Caudate nucleus (tissue), 63 donors: ENCODE measurements at places on chromosomes 2 and 18.

- no peak for DNase-seq
These were observed 87.8 kb upstream of the SNTG2 start for GRCh38 chr2:862731-863466.

DNA sequence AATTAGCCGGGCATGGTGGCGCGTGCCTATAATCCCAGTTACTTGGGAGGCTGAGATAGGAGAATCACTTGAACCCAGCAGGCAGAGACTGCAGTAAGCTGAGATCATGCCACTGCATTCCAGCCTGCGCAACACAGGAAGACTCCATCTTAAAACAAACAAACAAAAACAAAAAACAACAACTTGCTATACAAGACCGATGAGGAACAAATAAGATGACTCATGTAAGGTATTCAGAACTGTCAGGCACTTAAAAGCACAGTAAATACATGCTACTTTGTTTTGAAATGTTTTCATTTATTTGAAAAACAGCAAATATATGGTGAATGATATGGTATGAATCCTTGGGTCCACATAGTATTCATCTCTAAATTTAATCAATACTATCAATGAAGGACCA lies 66.7 kb downstream of the TRIP12 start:
- DNase-seq: no peak

DNA sequence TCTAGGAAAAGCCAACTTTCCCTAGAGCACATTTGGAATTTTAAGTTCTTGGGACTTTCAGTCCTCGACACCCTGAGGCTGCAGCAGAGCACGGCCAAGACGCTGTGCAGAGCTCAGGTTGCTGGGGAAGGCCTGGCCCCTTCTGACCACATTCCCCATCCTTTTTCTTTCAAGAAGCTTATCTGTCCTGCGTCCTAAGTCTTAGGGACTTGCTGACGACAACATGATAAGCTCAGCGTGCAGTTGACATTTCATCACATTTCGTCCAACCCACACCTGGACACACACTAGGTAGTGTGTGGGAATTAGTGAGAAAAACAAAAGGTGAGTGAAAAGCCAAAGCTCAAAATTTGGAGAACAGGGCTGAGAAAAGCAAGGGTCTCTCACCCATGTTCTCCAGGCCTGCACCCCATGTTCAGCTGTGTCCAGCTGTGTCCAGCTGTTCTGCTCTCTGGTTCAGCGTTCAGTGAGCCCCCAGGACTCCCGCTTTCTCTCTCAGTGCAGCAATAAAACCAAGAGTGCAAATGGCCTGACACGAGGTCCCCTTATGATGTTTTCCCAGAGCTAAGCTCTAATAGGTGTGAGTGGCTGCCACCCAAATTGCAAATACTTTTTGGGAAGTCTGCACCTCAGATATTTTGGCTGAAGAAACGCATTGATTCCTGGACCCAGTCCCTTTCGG lies 101.9 kb downstream of the RGPD3 start:
- no peak for DNase-seq

- no peak for DNase-seq
These were observed 97.9 kb upstream of the KLHL29 start for GRCh38 chr2:23286758-23287704.

DNA sequence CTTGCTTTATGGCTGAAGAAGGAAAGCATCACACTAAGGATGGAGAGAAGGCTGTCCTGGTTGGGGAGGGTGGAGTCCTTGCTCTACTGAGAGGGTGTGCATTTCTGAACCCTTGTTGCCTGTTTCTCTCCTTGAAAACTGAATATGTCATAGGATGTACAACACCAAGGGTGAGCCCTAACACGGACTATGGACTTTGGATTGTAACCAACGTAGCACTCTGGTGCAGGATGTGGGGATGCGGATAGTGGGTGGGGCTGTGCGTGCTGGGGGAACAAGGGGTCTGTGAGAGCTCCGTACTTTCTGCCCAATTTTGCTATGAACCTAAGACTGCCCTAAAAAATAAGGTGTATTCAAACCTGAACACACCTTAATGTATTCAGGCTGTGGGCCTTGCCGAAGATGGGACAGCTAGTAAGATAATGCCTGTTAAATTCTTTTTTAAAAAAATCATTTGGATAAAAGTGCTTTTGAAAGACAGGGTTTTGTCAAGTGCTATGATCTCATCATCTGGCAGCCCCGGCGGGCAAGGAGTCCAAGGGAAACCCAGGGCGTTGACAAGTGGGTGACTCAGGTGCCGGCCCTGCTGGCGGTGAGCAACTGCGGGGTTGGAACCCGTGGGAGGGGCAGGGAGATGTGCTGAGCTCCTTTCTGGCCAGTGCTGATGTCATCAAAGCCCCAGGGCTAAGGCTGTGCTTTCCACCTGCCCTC lies 54.0 kb downstream of the GATA6 start:
- DNase-seq: no peak

DNA sequence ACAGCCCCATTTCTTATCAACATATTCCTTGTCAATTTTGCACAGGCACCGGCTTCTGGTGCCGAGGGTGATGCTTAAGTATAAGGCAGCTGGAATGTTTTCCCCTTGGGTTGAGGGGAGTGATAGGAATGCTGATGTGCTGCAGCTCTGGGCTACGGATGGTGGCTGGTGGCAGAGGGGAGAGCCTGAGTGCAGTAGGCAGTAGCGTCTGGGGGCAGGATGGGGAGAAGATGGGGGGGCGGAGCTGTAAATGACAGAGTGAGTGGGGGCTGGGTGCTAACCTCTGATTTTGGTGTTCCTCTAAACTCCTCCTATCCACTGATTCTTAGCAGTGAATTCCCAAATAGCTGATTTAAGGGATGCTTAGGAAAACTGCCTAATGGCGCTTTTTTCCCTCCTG lies 20.7 kb downstream of the TMEM178A start:
- DNase-seq: no peak

GRCh38 chr2:118380915-118381653 lies 292.8 kb downstream of the INSIG2 start:
- no peak for DNase-seq
